NCI-H524 (cell line): ENCODE measurements at places on chromosomes 4 and X.

DNA sequence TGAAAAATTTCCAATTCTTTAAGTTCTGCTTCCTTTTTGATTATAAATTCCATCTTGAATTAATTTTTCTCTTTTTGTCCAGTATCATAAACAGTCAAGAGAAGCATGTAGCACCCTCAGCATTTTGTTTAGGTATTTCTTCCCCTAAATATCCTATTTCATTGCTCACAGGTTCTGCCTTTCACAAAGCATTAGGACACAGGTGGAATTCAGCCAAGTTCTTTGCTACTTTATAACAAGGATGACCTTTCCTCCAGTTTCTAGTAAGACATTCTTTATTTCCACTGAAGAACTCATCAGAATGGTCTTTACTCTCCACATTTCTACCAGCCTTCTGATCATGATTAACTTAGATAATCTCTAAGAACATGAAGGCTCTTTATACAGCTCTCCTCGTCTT, 7.4 kb downstream of the SLC9B1 start:
- DNase-seq: no peak

DNA sequence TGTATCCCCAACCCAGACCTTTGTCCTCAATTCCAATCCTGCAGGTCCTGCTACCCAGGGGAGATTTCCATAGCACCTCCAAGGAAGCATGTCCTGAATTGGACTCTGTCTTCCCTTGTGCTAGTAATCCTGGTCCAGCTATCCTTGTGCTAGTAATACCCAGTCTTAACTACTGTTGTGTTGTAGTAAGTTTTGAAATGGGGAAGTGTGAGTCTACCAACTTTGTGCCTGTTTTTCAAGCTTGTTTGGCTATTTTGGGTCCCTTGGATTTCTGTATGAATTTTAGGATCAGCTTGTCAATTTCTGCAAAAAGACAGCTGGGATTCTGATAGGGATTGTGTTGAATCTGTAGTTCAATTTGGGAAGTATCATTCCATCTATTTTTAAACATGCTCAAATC, 51.4 kb downstream of the CD99L2 start:
- DNase-seq: no peak

- no peak for DNase-seq
These were observed 97.3 kb upstream of the NOCT start for GRCh38 chr4:138918169-138918869.

DNA sequence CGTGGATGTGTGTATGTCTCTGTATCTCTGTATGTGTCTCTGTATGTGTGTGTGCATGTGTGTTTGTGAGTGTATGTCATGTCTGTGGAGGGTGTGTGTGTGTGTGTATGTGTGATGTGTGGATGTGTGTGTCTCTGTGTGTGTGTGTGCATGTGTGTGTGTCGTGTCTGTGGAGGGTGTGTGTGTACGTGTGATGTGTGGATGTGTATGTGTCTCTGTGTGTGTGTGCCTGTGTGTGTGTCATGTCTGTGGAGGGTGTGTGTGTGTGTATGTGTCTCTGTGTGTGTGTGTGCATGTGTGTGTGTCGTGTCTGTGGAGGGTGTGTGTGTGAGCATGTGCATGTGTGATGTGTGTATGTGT, 51.6 kb upstream of the ADRA2C start:
- DNase-seq: no peak

DNA sequence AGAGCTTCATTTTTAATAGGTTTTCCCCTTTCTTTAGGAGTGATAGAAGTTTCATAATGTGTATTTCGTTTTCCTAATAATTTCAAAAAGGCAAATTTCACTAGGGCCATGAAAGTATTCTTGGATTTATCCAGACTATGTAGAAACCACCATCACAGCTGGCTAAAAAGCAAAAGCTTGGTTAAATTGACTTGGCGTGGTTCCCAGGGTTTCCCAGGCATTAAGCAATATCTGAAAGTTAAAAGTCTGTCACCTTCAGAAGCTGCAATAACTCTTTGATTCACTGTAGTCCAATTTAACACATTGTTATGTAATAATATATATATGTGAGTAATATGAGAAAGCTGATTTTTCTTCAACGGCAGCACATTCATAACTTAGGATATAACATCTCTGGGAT, 38.3 kb downstream of the NDNF start:
- DNase-seq: no peak

GRCh38 chr4:169098532-169098931, 88.5 kb upstream of the CBR4 start:
- DNase-seq: no peak

GRCh38 chr4:8738471-8738931, 133.1 kb downstream of the HMX1 start:
- no peak for DNase-seq
